NCI-H774 (cell line): ENCODE measurements at places on chromosomes 2 and 18.

GRCh38 chr18:1240701-1241100 lies 336.0 kb downstream of the ADCYAP1 start:
- no peak for DNase-seq

GRCh38 chr2:56871644-56872043 lies 687.9 kb downstream of the CCDC85A start:
- no peak for DNase-seq

DNA sequence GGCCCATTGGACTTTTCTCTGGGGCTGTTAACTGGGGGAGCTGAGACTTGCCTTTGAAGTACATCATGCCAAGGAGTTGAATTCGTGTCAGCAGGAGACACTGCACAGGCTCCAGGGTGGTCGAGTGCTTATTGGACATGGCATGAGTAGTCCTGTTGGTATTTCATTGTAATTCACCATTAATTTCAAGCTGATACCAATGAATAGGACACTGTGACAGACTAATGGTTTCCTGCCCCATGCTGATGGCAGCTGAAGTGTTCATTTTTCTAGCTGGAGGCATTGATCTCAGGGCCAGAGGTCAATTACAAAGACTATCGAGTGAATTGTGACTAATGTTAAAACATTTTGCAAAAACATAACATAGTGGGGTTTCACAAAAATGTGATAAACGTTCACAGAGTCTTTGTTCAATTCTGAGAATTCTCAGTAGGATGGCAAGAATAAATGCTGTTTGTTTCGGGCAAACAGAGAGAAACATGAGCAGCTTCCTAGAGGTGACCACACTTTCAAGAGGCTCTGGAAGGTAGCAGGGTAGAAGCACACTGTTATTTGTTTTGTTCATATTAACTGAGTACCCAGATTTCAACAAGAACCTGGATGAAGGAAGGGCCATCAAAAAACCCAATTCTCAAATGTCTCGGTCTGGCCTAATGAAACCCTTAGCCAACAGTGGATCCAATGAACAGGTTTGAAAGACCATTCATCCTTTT lies 90.6 kb upstream of the ARL4C start:
- no peak for DNase-seq

GRCh38 chr18:427005-427404 lies 73.5 kb downstream of the COLEC12 start:
- no peak for DNase-seq

DNA sequence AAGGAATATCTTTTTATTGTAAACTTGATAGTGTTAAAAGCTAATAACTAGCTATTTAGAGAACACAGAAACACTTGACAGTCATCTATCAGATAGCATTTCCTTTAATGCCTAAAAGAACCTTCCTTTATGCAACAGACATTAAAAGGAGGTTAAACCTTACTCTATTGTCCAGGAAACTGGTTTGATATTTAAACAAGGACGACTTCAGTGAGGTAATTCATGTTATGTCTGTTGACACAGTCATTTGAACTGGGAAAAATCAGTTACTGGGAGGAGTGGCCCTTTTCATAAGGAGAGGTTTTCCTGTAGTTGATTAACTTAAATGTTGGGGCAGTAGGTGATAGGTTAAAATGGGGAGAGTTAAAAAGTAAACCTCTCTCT lies 6.7 kb downstream of the TGIF1 start:
- DNase-seq, result peak; percentile 25

- DNase-seq, result no peak
Observed at GRCh38 chr2:71804281-71804751, 343.3 kb downstream of the CYP26B1 start.

- no peak for DNase-seq
Observed at GRCh38 chr18:49225160-49225559, 235.3 kb downstream of the DYM start.

DNA sequence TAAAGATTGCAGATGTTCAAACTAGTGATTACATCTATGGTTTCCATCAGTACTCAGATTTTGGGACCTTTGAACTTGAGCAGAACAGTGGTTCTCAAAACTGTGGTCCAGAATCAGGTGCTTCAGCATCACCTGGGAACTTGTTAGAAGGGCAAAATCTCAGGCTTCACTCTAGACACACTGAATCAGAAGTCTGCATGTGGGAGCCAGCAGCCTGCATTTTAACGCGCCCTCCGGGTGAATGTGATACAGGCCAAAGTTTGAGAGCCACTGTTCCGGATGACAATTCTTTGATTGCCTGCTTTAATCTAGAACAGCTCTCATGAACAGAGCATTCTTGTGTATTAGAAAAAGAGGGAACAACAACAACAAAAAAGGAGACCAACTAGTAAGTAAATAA lies 261.7 kb downstream of the GPD2 start:
- DNase-seq, result no peak

- no peak for DNase-seq
Observed at GRCh38 chr2:28080911-28081310, 190.4 kb downstream of the BABAM2 start.

DNA sequence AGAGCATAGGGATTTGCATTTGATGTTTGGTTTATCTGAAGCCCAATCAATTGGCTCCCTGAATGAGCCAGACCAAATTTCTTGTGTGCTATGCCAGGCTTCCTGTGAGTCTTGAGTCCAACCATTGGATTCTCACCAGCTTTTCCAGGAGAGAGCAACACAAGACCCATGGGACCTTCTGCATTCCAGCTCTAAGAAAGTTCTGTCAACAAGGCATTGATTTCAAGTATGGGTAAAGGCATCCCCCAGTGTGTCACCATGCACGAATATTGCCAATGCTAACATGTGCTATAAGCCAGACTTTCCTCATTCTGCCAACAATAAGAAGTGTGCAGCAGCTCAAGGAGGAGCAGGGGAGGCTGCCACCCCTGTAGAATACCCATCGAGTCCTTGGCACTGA lies 266.6 kb downstream of the ETAA1 start:
- DNase-seq, result no peak

- DNase-seq, result peak; percentile 17
Observed at GRCh38 chr18:10560452-10561045, 34.7 kb downstream of the NAPG start.

DNA sequence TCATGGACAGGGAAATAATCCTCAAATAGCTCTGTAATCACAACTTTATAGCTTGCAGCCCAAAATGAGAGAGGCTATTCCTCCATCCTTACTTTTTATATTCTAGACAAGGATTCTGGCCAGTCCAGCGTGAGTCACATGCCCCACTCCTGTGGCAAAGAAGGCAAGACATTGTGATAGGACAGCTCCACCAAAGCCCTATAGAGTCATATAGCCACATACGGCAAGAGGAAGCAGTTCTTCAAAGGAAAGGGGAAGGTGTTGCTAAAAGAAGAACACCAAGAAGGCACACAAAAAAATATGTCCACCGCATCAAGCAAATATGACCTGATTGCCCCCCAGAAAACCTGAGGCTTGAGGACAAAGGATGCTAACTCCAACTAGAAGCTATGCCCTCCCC lies 3.4 kb upstream of the GFPT1 start:
- no peak for DNase-seq

GRCh38 chr2:191539068-191539467 lies 138.9 kb upstream of the NABP1 start:
- DNase-seq, result no peak

- DNase-seq, result no peak
Observed at GRCh38 chr2:186017278-186017677, 278.7 kb downstream of the FSIP2 start.

GRCh38 chr2:159118115-159118858 lies 149.8 kb downstream of the TANC1 start:
- peak; percentile 77 for DNase-seq

- DNase-seq, result no peak
Observed at GRCh38 chr2:86065512-86065911, 40.2 kb downstream of the POLR1A start.

DNA sequence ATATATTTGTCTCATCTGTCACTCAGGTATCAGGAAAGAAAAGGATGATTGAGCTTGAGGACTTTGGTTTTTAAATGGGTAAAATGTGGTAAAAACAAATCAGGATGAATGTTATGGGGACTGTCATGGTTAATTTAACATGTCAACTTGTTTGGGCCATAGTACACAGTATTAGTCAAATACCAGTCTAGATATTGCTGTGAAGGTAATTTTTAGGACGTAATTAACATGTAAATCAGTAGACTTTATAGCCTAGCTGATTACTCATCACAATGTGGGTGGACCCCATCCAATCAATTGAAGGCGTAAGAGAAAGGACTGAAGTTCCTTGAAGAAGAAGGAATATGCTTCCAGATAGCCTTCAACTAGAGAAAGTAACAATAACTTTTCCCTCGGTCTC lies 275.7 kb upstream of the ZNF804A start:
- DNase-seq, result no peak

DNA sequence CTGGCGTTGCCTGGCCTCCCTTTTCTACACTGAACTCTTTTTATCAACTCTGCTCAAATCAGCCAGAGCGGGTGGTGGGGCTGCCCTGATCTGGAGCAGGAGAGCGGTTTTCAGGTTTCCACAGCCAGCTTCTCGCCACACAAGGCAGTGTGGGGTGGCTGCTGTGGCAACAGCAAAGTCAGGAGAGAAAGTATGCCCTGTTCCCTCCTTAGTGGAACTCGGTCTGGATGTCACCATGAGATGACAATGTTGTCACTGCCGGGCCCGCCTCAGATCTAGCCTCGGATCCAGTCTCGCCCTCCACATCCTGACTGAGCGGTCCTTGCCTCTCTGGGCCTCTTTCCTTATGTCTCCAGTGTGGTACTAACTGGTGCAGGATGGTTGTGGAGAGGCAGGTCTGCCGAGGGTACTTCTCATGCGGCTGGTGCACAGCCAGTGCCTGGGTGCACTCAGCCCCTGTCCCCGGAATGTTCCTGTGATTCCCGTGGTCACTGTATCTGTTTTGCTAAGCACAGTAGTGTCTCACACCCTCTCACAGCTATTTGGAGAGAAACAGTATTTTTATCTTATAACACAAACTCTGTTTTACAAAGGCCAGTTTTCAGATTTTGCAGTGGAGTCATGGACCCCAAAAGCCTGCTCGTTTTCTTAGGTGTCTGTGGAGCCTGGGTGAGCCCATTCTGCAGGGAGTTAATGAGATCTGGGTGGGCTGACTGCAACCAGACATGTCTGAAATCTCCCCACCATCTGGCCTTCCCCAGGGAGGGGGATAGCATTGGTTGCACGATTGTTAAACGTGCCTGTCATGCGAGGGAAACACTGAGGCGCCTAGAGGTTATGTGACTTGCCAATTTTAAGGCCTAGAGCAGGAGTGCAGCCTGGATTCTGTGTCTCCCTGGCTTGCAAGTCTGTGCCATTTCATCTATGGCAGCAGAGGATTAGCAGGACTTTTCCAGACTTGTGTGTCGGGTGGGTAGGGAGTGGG lies 261.1 kb upstream of the AGAP1 start:
- no peak for DNase-seq

DNA sequence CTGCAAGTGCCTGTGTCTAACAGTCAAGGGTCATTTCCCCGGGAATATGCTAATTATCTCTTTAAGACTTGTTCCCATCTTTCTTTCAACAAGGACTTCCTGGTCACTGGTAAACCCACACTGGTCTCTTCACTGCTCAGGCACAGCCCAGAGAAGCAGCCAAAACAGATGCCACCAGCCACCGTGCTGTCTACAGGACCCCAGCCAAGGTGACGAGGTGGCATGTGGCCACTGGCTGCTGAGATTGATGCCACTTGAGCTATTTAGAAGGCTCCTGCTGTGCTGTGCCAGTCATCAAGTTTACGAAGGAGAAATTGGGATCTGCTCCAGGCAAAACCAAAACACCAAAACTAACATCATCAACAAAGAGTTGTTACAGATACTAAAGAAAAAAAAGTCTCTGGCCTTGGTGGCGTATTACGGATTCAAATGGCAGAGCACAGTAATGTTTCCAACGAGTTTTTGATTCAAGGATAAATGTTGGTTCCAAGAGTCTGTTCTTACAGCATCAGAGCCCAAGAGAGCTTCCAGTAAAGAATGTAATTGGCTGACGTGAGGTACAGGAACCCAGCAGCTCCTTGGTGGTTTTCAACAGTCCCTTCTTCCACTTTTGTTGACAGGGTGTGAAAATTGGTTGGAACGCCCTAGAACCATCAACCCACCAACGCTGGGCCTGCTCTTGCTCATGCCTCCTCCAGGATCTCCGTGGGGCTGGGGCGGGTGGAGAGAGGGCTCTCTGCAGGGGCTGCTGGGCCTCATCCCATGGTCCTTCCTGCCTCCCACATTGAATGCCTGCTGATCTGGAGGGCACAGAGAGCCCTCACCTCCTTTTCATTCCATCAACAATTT lies 63.7 kb upstream of the ZCCHC2 start:
- no peak for DNase-seq
